ENCODE measurements at places on chromosomes 12 and 14. TPM values are rescaled to one million over a fixed set of nuclear protein-coding genes. Genes with fewer than 3 reads are reported as not detected.

GRCh38 chr14:44448951-44449358 is 58.1 kb downstream of the FSCB start:
- DNase-seq, result no peak

DNA sequence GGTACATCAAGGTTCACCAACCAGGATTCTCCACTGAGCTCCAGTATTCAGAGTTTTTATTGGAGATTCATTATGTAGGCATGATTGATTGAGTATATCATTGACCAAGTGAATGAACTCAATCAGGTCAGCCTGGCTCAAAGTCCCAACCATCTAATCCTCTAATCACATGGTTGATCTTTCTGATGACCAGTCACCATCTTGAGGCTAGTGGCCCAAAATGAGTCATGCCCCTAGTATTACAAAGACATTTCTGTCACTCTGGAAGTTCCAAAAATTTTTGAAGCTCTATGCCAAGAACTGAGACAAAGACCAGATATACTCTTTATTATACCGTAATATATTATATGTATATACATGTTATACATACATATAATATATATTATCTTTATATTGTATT is 75.9 kb upstream of the ATF7IP start:
- no peak for DNase-seq

- no peak for DNase-seq
These were observed 8.2 kb upstream of the ZNF740 start for GRCh38 chr12:53172352-53172751.

- DNase-seq, result no peak
These were observed 81.2 kb downstream of the BTG1 start for GRCh38 chr12:92064422-92064821.

GRCh38 chr12:25001311-25001710 is 52.4 kb upstream of the BCAT1 start:
- no peak for DNase-seq

- no peak for DNase-seq
These were observed 53.4 kb upstream of the PWP1 start for GRCh38 chr12:107632246-107632645.

DNA sequence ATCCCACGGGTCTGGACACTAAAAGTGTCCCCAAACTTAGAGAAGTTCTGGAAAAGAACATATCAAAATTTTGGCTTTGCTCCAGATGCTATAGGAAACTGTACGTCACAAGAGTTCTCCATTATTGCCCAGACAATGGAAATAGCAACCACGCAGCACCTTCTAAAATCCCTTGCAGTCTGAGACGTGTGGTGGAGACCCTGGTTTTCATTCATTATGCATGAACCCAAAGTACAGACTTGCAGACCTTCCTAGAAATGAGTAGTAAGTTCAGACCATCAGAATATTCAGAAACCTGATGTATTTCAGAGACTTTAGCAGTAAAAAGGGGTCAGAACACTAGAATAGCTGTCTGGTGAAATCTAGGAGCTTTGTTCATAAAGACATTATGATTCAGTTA is 50.0 kb upstream of the BCL2L14 start:
- DNase-seq, result no peak

DNA sequence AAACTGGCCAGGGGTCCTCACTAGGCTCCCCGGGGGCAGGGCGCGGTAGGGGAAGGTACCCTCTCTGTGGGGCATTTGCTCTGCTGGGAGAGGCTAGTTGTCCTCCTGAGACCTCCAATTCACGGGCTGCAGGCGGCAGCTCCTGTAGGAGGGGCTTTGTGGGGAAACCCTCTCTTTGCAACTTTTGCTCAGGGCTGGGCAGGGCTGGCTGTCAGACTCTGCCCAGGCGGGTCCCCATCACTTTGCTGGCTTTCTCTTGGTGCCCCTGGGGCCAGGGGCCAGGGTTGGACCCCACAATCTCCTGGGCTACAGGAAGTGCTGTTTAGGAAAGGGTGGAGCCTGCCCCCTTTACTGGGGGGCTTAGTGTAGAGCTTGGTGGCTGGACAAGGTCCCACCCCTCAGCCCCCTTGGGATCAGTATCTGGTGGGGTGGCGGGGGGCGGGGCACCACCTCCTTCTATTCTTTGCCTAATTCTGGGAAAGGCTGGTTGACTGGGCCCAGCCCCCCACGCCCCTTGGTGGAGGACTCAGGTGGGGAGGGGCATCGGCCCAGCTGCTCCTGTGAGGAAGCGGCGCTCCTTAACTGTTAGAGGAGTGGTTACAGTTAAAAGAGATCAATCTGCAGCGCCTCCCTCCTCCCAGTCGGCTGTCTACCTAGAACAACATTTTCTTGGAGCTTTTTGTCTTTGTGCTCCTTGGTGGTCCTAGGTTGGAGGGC is 918.7 kb downstream of the AACS start:
- no peak for DNase-seq

DNA sequence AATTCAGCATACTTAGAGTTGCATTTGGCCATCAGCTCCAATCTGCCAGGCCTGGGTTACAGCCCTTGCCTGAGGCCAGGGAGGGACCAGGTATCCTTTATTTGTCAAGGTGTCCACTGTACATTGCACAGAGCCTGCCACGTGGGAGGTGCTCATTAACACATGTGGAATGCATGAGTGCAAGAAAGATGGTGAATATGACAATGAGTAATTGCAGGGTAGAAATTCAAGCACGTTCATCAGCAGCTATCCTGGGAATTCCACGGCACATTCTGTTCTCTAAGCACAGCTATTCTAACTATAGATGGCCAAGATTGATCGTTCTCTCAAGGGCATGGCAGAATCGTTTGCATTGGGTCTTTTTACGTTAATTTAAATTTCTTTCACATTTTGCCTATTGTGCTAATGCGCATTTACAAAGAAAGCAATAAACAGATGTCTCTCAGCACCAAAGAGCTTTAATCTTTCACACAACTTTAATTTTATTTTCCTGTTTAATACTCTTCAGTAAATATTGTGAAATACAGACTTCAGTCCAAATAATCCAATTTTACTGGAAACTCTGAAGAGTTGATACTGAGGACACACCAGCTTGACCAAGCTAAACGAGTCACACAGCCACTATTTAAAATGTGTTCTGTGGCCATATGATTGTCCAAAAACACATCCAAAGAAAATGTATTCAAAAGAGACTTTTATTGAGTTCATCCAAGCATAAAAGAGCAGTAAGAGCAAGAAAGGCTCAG is 1025.7 kb upstream of the TMEM132C start:
- no peak for DNase-seq

GRCh38 chr14:30849983-30850382 is 24.4 kb upstream of the COCH start:
- DNase-seq, result no peak

- no peak for DNase-seq
These were observed 24.3 kb downstream of the DDX24 start for GRCh38 chr14:94056579-94057308.

DNA sequence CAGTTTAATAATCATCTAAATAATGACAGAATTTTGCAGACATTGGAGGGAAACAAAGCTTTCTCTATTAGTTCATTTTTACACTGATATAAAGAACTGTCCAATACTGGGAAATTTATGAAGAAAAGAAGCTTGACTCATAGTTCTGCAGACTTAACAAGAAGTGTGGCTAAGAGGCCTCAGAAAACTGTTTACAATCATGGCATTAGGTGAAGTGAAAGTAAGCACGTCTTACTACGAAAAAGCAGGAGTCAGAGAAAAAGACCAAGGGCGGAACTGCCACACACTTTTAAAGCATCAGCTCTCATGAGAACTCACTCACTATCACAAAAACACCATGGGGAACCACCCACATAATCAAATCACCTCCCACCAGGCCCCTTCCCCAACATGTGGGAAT is 804.4 kb downstream of the FLRT2 start:
- no peak for DNase-seq

DNA sequence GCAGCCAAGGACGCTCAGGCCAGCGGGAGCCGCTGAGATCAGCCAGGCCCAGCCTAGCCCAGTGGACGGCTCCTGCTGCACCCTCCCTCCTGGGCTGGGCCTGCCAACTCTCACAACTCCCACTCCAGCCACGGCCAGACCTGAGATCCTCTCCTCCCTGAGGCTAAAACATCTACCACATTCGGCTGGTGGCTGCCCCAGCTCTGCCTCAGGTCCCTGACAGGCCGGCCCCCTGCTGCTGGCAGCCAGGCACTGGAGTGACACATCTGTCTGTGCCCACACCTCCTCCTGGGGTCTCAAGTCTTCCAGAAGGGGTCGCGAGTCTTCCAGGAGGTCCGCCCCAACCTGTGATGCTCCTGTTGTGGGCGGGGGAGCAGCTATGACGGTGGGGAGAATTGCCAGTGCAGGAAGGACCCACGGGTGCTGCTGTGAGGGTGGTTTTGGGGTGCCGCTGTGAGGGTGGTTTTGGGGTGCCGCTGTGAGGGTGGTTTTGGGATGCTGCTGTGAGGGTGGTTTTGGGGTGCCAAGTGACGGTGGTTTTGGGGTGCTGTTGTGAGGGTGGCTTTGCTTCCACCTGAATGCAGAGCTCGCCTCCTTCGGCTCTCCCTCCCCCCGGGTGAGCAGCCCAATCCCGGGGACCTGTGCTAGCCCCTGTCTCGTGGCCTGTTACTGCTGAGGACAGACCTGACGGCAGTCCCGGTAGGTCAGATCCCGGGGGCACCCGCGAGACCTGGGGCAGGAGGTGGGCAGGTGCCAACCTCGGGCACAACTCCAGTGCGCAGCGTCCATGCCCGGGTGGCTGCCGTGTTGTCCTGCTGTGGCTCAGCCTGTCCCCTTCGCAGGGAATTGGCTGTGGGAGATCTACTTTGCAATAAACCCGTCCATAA is 27.5 kb upstream of the C14orf180 start:
- DNase-seq, result no peak

- peak; percentile 55 for DNase-seq
These were observed 19.1 kb upstream of the FOS start for GRCh38 chr14:75259510-75259855.

DNA sequence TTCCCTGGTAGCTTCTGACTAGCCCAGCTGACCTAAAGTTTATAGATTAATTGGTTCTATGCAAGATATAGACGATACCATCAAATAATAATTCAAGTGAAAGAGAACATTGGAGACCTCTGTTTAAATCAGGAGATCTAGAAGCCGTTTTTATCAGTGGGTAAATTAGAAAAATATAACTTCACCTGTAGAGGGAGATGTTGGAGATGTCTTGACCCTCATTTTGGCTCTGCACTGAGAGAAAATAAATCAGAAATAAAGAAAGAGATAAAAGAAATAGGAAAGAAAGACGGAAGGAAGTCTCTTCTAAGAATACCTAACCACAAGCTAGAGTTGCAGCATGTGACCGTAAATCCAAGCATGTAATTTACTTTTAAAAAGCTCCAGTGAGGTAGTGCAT is 684.5 kb downstream of the C12orf50 start:
- no peak for DNase-seq

DNA sequence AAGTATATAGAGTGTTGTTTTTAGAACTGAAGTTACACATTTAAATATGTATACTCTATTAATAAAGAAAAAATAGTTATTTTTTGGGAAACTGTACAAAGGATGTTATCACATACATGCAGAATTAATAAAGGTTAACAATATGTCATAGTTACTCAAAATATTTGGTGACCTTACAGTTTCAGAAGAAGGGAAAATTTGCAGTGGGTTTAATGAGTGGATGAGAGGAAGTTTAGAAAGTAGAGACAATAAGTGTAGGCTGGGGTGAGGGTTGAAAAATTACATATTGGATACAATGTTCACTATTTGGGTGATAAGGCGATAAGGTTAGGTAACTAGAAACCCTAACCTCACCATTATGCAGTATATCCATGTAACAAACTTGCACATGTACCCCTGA is 13.5 kb downstream of the WNK1 start:
- DNase-seq, result no peak

- DNase-seq, result peak; percentile 76
These were observed 79.4 kb downstream of the TPH2 start for GRCh38 chr12:72018036-72018435.

DNA sequence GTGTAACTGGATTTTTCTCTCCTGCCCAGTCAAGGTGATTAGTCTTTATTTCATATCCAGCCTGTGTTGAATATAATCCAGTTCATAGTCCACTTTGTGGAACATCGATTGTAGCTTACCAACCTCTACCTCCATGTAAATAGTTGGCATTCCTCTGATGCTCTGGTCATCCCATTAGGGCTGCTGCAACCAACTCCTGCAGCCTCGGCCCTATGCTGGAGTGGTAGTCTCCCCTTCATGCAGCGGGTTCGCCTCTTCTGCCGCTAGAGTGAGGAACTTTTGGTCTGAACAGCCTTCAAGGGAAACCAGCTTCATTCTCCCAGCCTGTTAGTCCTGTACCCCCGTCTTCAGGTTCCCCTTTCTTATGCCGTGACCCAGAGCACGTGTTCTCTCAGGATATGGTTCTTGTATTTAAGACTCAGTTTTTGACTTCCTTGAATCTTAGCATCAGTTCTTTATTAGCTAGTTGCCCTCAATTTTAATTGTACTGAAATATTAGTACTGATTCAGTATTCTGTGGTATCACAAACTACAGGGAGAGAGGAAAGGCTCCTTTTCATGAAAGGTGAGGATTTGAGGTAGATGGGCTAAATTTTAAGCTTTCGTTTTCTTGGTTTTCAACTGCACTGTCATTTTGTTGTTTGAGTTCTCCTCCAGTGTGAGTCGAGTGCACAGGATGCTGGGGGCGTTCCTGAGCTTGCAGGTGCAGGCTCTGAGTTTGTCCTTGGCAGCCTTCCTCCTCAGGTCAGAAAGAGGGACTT is 33.2 kb downstream of the ZNF664 start:
- no peak for DNase-seq

DNA sequence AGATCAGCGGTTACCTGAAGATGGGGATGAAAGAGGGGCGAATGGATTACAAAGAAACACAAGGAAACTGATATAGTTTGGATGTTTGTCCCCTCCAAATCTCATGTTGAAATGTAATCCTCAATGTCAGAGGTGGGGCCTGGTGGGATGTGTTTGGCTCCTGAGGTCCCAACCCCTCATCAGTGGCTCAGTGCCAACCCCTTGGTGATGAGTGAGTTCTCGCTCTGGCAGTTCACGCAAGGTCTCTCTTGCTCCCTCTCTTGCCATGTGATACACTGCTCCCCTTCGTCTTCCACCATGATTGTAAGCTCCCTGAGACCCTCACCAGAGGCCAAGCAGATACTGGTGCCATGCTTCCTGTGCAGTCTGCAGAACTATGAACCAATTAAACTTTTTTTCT is 28.0 kb downstream of the ITGA7 start:
- DNase-seq, result no peak

GRCh38 chr14:60514741-60515491 is 6.0 kb downstream of the SIX6 start:
- no peak for DNase-seq

- DNase-seq, result no peak
These were observed 504.6 kb downstream of the ALG10 start for GRCh38 chr12:34526946-34527345.

A2M gene
- 61.8 TPM for total RNA-seq

RGS6 gene
- 15.0 TPM for total RNA-seq

PTPRO gene
- 149 TPM for total RNA-seq

LMO3 gene
- 62.1 TPM for total RNA-seq

TUNAR gene
- 7.3 TPM for total RNA-seq

RDH5 gene
- 8.6 TPM for total RNA-seq

TMEM229B gene
- 16.0 TPM for total RNA-seq

PTPRQ gene
- 0.73 TPM for total RNA-seq

SARNP gene
- total RNA-seq, result 52.0 TPM

SRRM4 gene
- 11.8 TPM for total RNA-seq
